Spleen (tissue), 13 donors: ENCODE measurements at places on chromosomes 4 and X.

DNA sequence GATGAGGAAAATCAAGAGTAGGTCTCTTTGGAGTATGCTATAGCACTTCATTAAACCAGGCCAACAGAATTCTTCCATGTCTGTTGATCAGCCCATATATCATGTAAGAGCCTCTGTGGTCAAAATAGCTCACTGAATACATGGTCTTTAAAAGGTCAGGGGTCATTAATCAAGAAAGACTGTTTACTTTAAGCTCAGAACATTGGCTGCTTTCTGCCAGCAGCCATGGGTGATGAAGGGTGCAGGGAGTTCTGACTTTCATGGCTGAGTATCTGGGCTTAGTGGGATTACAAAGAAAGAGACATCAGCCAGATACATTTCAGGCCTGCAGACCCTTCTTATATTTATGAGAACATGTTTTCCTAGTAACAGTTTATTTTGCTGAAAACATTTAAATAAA is 7.1 kb upstream of the C4orf54 start:
- DNase-seq = no peak
- no peak overlapping the region for H3K27ac ChIP-seq
- no peaks in the 10 kb centered on the region for H3K4me1 ChIP-seq
- no peak overlapping the region for H3K4me3 ChIP-seq
- no peaks in the 10 kb centered on the region for H3K36me3 ChIP-seq

DNA sequence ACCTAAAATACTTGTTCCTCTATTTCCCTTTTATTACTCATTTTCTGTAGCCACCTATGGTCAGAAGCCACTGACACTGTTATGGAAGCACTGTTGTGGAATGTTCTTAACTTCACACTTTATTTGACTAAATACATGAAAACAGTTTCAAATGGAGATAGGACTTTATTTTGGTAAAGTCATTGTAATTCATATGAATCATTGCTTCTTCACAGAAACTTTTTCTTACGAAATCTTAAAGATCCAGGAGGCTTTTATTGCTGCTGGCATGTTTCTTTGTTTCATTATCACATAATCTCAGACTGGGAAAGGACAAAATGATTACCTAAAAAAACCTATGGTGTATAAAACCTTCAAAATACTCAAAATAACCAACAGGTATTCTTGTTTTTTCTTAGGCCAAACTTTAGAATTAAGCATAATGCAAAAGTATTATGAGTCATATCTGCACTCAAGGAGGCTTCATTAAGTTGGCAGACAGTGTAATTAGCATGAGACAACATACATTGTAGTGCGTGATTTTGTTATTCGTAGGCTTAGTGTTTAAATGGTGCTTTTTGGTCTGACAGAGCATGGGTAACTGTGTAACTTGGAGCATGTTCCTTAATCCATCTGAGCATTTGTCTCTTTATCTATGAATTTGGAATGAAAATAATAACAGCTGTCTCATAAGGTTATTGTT is 58.0 kb downstream of the SH3BGRL start:
- no peak for DNase-seq
- H3K27ac ChIP-seq = no peak overlapping the region

- peaks cover 36% of the 10 kb centered on the region for H3K4me1 ChIP-seq
- peak overlapping the region; percentile 94 for H3K27ac ChIP-seq
- no peaks in the 10 kb centered on the region for H3K36me3 ChIP-seq
- no peak for DNase-seq
Observed at GRCh38 chr4:1288786-1289185, 905 bp upstream of the MAEA start.

- no peak overlapping the region for H3K4me3 ChIP-seq
- H3K4me1 ChIP-seq = no peaks in the 10 kb centered on the region
- no peaks in the 10 kb centered on the region for H3K36me3 ChIP-seq
Observed at GRCh38 chr4:77185686-77186085, 28.7 kb downstream of the CCNG2 start.

DNA sequence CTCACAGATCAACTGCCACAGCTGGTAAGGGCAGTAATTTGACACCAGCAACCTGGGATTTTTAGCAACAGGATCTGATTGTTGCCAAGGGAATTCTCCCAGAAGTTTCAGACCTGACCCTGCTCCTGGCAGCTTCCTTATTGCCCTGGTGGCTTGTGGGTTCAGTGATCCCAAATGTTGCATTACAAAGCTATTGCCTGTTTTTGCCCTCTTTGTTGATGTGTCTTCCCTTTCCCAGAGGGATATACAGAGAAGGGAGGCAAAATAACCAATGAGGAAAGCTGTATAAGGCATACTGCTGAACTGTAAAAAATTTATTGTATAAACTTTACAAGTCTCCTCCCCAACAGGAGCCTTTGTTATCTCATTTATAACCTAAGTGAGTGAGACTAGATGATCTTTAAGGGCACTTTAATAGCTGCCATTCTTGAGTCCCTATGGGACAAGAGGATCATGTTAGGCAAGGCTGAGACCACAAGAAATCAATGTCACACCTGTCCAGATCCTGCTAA is 22.2 kb downstream of the VSIG4 start:
- no peak for DNase-seq
- no peaks in the 10 kb centered on the region for H3K27me3 ChIP-seq
- peak overlapping the region; percentile 35 for H3K4me3 ChIP-seq
- peaks cover 22% of the 10 kb centered on the region for H3K4me1 ChIP-seq
- H3K27ac ChIP-seq = peak overlapping the region; percentile 86

DNA sequence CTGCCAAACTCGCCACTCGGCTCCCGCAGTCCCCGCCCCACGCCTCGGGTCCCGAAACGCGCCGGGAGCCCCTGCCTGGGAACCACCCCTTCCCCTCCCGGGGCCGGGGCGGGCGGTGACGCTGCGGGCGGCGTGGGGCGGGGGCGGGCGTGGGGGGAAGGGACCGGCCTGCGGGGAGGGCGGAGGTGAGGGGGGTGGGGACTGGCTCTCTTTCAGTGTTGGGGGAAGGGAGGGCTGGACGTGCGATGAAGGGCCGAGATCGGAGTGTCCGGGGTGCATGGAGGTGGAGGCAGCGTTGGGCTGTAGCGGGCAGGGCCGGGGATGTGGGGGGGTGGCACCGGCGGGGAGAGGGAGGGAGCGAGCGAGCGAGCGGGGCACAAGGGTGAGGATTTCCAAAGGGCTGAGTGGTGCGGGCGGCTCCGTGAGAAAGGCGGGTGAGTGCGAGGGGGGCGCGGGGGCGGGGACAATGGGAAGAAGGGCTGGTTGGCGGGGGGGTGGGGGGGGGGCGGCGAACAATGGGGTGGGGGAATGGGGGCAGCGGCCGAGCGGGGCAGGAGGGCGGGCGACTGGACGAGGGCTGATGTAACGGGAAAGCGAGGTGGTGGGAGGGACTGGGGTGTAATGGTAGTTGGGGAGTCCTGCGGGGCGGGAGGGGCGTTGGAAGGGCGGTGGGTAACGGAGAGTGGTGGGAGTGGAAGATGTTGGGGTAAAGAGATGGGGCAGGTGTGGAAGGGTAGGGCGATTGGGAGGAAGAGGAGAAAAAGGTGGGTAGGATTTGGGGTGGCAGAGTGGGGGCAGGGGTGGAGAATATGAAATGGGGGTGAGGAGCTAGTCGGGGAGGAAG is 578 bp downstream of the DCUN1D4 start:
- H3K4me3 ChIP-seq = peak overlapping the region; percentile 81
- no peaks in the 10 kb centered on the region for H3K27me3 ChIP-seq
- H3K4me1 ChIP-seq = peaks cover 37% of the 10 kb centered on the region

DNA sequence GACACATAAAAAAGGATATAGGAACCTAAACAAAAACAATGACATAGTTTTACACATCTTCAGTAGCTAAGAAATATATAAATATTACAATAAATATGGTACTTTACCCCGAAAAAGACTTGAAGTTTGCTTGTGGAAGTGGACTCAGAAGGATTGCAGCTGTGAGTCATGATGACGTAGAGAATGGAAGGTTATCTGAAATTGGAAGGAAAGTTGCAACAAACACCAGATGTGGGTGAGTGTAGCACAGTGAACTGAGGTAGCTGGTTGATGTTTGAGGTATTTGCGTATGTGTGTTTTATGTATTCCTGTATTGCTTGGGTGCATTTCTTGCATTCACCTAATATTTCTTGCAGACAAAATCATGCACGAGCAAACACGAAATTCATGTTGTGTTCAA is 113.0 kb downstream of the ARX start:
- DNase-seq = no peak
- no peaks in the 10 kb centered on the region for H3K4me1 ChIP-seq
- no peaks in the 10 kb centered on the region for H3K36me3 ChIP-seq
- no peaks in the 10 kb centered on the region for H3K27me3 ChIP-seq
- H3K27ac ChIP-seq = no peak overlapping the region

- H3K27ac ChIP-seq = peak overlapping the region; percentile 97
- peak overlapping the region; percentile 85 for H3K4me3 ChIP-seq
- peaks cover 62% of the 10 kb centered on the region for H3K4me1 ChIP-seq
- peak; percentile 62 for DNase-seq
- no peaks in the 10 kb centered on the region for H3K27me3 ChIP-seq
Observed at GRCh38 chr4:2754848-2755819, 1.0 kb downstream of the TNIP2 start.

DNA sequence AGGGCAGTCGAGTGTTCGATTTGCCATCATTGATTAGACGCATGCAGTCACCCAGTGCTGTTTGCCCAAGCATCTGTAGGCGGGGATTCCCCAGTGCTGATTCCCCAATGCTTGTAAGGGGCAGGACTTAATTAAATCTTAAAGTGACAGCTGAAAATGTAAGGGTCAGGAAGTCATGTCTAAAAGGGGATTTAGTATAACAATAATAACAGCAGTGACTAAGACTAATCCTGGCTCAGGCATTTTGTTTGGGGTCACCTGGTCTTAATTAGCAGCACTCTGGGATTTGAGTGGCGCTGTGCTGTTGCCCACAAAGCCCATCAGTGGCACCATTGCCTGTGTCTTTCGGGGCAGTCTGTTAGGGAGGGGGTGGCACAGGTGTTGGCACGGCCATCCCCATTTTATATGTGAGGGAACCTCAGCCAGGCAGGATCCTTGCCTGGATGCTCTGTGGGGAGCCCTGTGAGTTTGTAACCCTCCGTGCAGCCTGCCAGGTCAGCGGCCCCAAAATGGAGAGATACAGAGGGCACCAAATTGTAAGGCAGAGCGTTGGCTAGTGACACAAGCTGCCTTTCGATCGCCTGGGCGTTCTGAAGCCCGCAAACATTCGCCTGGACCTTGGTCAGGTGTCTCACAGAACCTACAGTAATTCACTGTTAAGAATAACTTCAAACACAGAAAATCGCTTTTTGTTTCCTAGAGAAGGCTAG is 146.7 kb downstream of the TBL1X start:
- no peak for DNase-seq
- H3K4me1 ChIP-seq = no peaks in the 10 kb centered on the region
- no peak overlapping the region for H3K4me3 ChIP-seq
- no peak overlapping the region for H3K27ac ChIP-seq

GRCh38 chr4:13674971-13675370 is 47.4 kb upstream of the BOD1L1 start:
- no peak overlapping the region for H3K27ac ChIP-seq
- H3K36me3 ChIP-seq = no peaks in the 10 kb centered on the region
- no peak for DNase-seq
- H3K4me3 ChIP-seq = no peak overlapping the region
- no peaks in the 10 kb centered on the region for H3K4me1 ChIP-seq

- no peaks in the 10 kb centered on the region for H3K36me3 ChIP-seq
- H3K4me3 ChIP-seq = no peak overlapping the region
- H3K27me3 ChIP-seq = no peaks in the 10 kb centered on the region
Observed at GRCh38 chrX:5702890-5703289, 525.8 kb downstream of the NLGN4X start.

DNA sequence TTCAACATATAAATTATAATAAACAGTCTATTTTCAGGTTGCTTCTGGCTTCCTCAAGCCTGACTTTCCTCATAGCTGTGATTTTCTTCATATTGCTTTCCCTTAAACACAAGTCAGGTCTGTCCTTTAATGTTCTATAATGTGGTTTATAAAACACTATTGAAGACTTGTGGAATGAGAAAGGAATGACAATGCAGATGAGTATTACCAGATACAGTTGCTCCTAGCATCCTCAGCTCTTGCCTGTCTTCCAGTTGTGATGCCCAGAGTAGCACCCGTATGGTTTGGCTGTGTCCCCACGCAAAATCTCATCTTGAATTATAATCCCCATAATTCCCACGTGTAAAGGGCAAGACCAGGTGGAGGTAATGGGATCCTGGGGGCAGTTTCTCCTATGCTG is 265.7 kb upstream of the BOD1L1 start:
- DNase-seq = no peak
- H3K4me1 ChIP-seq = no peaks in the 10 kb centered on the region
- no peak overlapping the region for H3K27ac ChIP-seq
- no peaks in the 10 kb centered on the region for H3K27me3 ChIP-seq

GRCh38 chr4:60805500-60806313 is 394.4 kb upstream of the ADGRL3 start:
- H3K36me3 ChIP-seq = no peaks in the 10 kb centered on the region
- H3K27me3 ChIP-seq = no peaks in the 10 kb centered on the region
- H3K4me1 ChIP-seq = no peaks in the 10 kb centered on the region
- DNase-seq = no peak

DNA sequence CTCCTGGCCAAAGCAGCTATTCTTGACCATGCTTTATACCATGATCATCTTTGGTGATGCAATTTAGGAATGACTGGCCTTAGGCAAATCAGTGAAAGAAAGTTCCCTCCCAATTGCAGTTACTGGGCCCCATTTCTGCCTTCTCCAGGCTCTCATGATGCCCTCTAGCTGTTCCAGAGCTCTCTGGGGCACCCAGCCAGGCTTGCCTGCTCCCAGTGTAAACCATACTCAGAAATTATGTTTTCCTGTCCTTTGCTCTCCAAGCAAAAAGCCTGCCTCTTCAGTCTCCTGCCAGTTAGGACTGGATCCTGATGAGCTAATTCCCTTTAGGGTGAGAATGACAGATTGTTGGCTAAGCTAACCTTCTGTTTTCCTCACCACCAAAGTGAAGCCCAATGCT is 85.3 kb upstream of the RBPJ start:
- no peak overlapping the region for H3K4me3 ChIP-seq
- H3K4me1 ChIP-seq = peaks cover 6% of the 10 kb centered on the region
- DNase-seq = no peak

DNA sequence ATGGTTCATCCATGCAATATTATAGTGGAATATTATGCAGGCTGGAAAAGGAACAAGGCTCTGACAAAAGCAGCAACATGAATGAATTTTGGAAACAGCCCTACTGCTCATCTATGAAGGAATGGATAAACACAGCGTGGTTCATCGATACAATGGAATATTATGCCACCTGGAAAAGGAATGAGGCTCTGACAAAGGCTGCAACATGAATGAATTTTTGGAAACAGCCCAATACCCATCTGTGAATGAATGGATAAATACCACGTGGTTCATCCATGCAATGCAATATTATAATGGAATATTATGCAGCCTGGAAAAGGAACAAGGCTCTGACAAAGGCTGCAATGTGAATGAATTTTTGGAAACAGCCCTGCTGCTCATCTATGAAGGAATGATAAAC is 160.4 kb downstream of the CRLF2 start:
- no peak for DNase-seq
- no peaks in the 10 kb centered on the region for H3K27me3 ChIP-seq
- H3K4me1 ChIP-seq = no peaks in the 10 kb centered on the region

GRCh38 chr4:7712021-7712671 is 227.5 kb downstream of the AFAP1 start:
- no peak for DNase-seq
- no peaks in the 10 kb centered on the region for H3K27me3 ChIP-seq
- no peak overlapping the region for H3K4me3 ChIP-seq
- H3K36me3 ChIP-seq = no peaks in the 10 kb centered on the region
- H3K4me1 ChIP-seq = no peaks in the 10 kb centered on the region
